Dermis microvascular lymphatic vessel endothelial cell (primary cell): ENCODE measurements at places on chromosomes 4 and X. TPM values are rescaled to one million over a fixed set of nuclear protein-coding genes. Genes with fewer than 3 reads are reported as not detected.

The SSX2B gene
- total RNA-seq = not detected in 2 replicates

The PPARGC1A gene
- 0.26 and 2.7 TPM in 2 replicates for total RNA-seq

The CPZ gene
- under 0.01 TPM in 1 of 2 replicates, not detected in the other for total RNA-seq

The CA5B gene
- 1.5 and 1.9 TPM in 2 replicates for total RNA-seq

The SRPK3 gene
- 0.13 and 0.25 TPM in 2 replicates for total RNA-seq

The TNMD gene
- total RNA-seq = not detected in 2 replicates

The ARHGEF38 gene
- total RNA-seq = not detected in 2 replicates

The BTC gene
- total RNA-seq = not detected in 2 replicates

The CCKAR gene
- total RNA-seq = not detected in 2 replicates

The FAM53A gene
- total RNA-seq = 0.26 and 1.4 TPM in 2 replicates

The MAGEA8 gene
- not detected in 2 replicates for total RNA-seq

The RHOXF1 gene
- not detected in 2 replicates for total RNA-seq

The SLC25A6 gene
- total RNA-seq = 155 and 321 TPM in 2 replicates

The GATA1 gene
- not detected in 2 replicates for total RNA-seq

The MFAP3L gene
- total RNA-seq = 2.4 and 15.2 TPM in 2 replicates

The DSPP gene
- total RNA-seq = not detected in 2 replicates

The ANKRD50 gene
- 41.6 and 58.8 TPM in 2 replicates for total RNA-seq

The RNF150 gene
- 0.13 and 0.25 TPM in 2 replicates for total RNA-seq

The PSAPL1 gene
- not detected in 2 replicates for total RNA-seq

The BTK gene
- total RNA-seq = under 0.01 TPM in 1 of 2 replicates, not detected in the other

The BCORL1 gene
- total RNA-seq = 1.7 and 4.2 TPM in 2 replicates

The TMPRSS11B gene
- total RNA-seq = not detected in 2 replicates

The EVC gene
- 10.0 and 17.1 TPM in 2 replicates for total RNA-seq

The GPRASP1 gene
- total RNA-seq = 0.51 and 1.1 TPM in 2 replicates

The PCYT1B gene
- total RNA-seq = under 0.01 TPM in 1 of 2 replicates, not detected in the other

The XAGE2 gene
- total RNA-seq = not detected in 2 replicates

The STARD8 gene
- total RNA-seq = 20.0 and 44.5 TPM in 2 replicates

The VCX3B gene
- not detected in 2 replicates for total RNA-seq

The TCEAL3 gene
- 4.6 and 4.7 TPM in 2 replicates for total RNA-seq

The TRIM61 gene
- not detected in 2 replicates for total RNA-seq
